Activated CD4-positive, alpha-beta T cell treated with anti-CD3 and anti-CD28 coated beads, Interleukin-2, amount 10 ng/mL, durations not matched to agents 7 days and 5 days (primary cell): ENCODE measurements at places on chromosomes 13 and 19. TPM values are rescaled to one million over a fixed set of nuclear protein-coding genes. Genes with fewer than 3 reads are reported as not detected.
A peak's percentile ranks its signal among the peaks of the same experiment; 100 is the strongest.

GRCh38 chr13:33743438-33744368 lies 74.2 kb upstream of the RFC3 start:
- DNase-seq, result no peak
- H3K27ac ChIP-seq, result peak overlapping the region; percentile 73
- H3K36me3 ChIP-seq, result no peaks in the 10 kb centered on the region
- H3K27me3 ChIP-seq, result no peaks in the 10 kb centered on the region
- H3K4me3 ChIP-seq, result no peak overlapping the region

DNA sequence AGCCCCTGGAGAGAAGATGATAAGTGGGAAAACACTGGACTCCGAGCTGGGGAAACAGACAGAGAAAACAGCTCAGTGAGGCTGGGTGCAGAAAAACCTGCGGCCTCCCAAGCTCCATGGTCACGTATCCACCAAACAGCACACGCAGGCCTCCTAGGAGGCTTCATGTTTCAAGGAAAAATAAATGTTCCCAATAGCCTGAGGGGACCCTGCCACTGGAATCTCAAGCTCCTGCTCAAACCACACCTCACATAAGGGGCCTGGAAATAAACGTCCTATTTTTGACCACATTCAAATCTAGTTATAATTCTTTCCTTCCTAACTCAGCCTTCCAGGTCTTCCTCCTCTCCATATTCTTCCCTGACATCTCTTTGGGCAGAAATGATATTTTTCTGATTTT lies 225.7 kb downstream of the ABCC4 start:
- H3K4me3 ChIP-seq, result no peak overlapping the region
- H3K27ac ChIP-seq, result no peak overlapping the region
- H3K27me3 ChIP-seq, result no peaks in the 10 kb centered on the region
- no peaks in the 10 kb centered on the region for H3K4me1 ChIP-seq
- H3K36me3 ChIP-seq, result peaks cover 5% of the 10 kb centered on the region

DNA sequence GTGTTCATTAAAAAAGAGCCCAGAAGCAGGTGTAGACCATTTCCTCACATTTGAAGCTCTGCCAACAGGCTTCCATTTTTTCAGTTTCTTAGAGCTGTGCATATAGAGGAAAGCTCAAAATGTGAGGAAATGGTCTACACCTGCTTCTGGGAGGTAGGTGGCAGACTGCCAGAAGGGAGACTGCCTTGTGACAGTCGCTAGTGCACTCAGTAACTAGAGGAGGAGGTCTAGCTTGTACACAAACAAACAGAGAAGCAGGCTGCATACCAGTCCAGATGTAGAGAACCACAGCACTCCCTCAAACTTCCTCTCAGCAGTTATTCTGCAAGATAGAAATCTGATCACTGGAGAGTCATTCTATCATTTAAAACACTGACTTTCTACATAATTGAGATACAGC lies 800.2 kb downstream of the EFNB2 start:
- H3K27ac ChIP-seq, result no peak overlapping the region
- H3K4me1 ChIP-seq, result no peaks in the 10 kb centered on the region
- no peaks in the 10 kb centered on the region for H3K36me3 ChIP-seq
- no peak overlapping the region for H3K4me3 ChIP-seq

Gene SYDE1
- total RNA-seq, result 0.15 TPM

- H3K27me3 ChIP-seq, result no peaks in the 10 kb centered on the region
- H3K27ac ChIP-seq, result no peak overlapping the region
- no peaks in the 10 kb centered on the region for H3K36me3 ChIP-seq
- DNase-seq, result no peak
Observed at GRCh38 chr19:28847468-28847867, 365.5 kb downstream of the UQCRFS1 start.

GRCh38 chr13:51802631-51803418 lies 1.1 kb downstream of the DHRS12 start:
- H3K27ac ChIP-seq, result peak overlapping the region; percentile 99
- H3K27me3 ChIP-seq, result no peaks in the 10 kb centered on the region
- H3K4me1 ChIP-seq, result peaks cover 41% of the 10 kb centered on the region
- peak overlapping the region; percentile 86 for H3K4me3 ChIP-seq
- no peak for DNase-seq

DNA sequence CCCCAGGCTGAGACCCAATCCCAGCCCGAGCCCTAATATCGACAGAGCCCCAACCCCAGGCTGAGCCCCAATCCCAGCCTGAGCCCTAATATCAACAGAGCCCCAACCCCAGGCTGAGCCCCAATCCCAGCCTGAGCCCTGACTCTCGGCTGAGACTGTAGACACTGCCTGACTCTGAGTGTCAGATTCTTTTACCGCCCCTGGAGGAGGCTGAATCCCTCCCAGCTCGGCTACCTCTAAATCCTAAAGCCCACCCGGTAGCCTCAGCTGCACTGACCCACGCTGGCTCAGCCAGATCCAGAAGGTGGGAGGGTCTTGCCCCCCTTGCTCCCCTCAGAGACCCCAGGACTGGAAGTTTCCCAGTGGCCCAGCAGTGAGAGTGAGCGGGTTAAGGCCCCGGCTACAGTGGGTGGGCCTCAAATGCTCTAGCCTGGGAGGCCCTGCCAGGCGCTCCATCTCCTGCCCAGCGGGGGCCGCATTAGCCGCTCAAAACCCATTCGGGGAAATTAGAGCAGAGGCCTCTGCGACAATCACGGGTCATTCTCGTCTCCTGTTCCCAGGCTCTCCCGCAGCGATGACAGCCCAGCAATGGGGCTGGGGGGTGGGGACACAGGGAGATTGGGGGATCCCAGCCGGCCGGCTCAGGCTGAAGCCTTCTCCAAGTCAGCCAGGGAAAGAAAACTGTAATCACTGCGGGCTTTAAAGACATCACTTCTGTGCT lies 43.8 kb downstream of the ZNRF4 start:
- DNase-seq, result no peak
- no peaks in the 10 kb centered on the region for H3K4me1 ChIP-seq
- H3K27me3 ChIP-seq, result peaks cover 4% of the 10 kb centered on the region
- H3K4me3 ChIP-seq, result no peak overlapping the region

- peaks cover 3% of the 10 kb centered on the region for H3K27me3 ChIP-seq
- H3K4me3 ChIP-seq, result no peak overlapping the region
- no peak for DNase-seq
- H3K4me1 ChIP-seq, result no peaks in the 10 kb centered on the region
- H3K36me3 ChIP-seq, result no peaks in the 10 kb centered on the region
Observed at GRCh38 chr19:54047616-54048015, 16.1 kb downstream of the VSTM1 start.

Gene FCER2
- total RNA-seq, result 0.23 TPM

DNA sequence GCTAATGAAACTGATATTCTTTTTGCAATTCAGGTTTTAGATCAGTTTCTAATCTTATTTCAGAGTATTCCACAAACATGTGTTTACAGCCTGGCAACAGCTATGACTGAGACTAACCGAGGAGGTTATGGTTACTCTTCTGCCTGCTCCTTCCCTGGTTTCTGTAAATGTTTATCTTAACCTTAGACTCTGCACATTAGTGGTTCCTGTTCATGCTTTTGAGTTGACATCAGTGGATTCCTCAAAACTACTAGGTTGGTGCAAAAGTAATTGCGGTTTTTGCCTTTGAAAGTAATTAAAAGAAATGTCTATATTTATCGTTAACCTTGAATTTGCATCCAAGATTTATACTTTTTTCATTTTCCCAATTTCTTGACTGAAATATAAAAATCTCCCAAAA lies 237.0 kb upstream of the TSHZ3 start:
- no peak overlapping the region for H3K27ac ChIP-seq
- H3K4me3 ChIP-seq, result no peak overlapping the region
- DNase-seq, result no peak
- no peaks in the 10 kb centered on the region for H3K4me1 ChIP-seq
- H3K27me3 ChIP-seq, result no peaks in the 10 kb centered on the region
- H3K36me3 ChIP-seq, result no peaks in the 10 kb centered on the region
